Stromal cell of bone marrow (primary cell): ENCODE measurements at places on chromosomes 7 and 10.

DNA sequence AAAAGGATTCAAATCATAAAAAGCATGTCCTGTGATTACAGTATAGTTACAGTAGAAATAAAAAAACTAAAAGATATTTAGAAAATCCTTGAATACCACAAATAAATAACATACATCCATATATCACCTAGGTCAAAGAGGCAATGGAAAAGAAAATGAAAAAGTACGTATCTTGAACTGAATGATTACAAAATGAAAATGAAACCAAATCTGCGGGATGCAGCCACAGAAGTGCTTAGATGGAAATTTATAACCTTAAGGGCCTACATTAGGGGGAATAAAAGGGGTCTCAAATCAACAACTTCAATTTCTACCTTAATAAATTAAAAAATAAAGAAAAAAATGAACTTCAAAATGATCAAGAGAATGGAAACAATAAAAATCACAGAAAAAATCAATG is 879.0 kb upstream of the CELF2 start:
- no peak for DNase-seq

DNA sequence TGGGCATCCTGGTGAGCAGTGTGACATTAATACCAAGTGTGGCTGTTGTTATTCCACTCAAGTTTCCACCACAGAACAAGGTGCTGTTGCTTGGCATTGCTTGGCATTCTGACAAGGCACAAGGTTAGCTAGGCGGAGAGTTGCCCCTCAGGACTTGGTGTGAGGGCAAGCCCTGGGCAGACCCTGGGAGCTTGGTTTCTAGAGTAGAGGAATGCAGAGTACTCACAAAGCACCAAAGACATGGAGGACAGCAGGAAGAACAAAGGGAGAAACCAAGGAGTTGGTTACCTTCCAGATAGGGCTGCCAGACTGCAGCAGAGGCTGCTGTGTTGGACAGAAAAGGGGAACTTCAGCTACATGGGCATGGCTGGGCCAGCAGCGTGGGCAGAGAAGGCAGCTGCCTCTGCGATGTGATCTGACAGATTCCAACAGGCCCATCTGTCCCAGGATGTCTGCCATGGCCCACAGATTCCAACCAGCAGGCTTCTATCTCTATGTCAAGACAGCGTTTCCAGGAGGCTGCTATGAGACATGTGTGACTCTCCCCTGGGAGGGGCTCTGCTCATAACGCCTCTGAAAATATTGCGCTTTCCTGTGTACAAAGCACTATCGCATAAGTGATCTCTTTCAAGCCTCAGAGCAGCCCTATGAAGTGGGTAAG is 1.8 kb downstream of the GOLGA7B start:
- DNase-seq = no peak

- no peak for DNase-seq
Observed at GRCh38 chr7:132450188-132450587, 126.1 kb downstream of the PLXNA4 start.

GRCh38 chr10:98920807-98921206 is 314.8 kb downstream of the HPSE2 start:
- no peak for DNase-seq

DNA sequence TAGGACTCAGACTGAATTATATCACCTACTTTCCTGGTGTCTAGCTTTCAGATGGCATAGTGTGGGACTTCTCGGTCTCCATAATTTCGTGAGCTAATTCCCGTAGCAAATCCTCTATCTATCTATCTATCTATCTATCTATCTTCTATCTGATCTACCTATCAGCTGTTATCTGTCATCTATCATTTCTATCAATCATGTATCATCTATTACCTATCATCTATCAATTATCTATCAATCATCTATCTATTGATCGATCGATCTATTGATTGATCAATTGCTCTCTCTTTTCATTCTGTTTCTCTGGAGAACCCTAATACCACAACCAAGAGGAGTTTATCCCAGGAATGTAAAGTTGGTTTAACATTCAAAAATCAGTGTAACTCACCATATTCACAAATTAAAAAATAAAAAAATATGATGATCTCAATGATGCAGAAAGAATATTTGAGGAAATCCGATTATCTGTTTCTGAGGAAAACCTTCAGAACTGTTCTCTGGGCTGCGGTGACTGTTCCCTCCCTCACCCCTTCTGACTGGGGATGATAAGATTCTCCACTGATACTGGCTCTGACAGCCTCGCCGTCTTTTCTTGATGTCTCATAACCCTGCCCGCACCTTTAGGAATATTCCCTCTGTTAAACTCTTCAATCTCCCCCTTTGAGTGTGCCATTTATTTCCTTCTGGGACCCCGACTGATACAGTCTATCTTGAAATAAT is 147.7 kb downstream of the ACTR3B start:
- no peak for DNase-seq

DNA sequence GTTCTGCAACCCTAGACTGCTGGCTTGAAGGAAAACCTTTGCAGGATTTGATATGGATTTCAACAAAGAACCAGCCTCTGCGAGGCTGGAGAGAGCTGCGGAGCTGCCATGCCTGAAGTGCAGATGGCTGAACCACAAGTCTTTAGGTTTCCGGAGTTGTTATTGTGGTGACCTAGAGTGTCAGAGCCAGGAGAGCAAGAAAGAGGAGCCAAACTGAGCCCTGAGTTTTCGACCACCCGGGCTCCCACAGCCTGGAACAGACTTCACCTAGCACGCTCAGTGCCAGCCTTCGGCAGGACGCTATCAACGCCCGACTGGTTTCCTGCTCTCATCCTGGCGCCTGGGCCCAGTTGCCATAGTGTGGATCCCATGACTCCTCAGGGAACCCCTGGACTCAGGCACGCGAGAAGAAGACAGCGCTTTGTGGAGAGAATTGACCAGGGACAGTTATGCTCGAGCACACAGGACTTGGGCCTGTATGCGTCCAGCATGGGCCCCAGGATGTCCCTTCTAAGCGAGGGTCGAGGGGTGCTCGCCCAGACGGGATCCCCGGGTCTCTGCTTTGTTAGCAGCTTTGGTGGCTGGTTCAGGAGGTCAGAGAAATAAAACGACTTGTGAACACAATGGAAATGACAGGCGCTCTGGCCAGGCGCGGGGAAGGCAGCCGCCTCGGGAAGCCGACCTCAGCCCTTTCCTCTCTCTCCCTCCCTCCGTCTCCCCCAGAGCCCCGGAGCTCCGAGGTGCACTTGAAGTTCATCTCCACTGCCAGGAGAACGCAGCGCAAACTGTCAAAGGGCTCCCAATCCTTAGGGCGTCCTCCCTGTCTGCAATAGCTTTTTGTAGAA is 1.8 kb upstream of the GAD2 start:
- DNase-seq = no peak

- DNase-seq = peak; percentile 53
Observed at GRCh38 chr10:125209591-125210355, 49.4 kb upstream of the CTBP2 start.

GRCh38 chr10:80170641-80171040 is 34.7 kb downstream of the ANXA11 start:
- DNase-seq = no peak

- peak; percentile 36 for DNase-seq
Observed at GRCh38 chr10:30782537-30783461, 153.2 kb upstream of the LYZL2 start.

DNA sequence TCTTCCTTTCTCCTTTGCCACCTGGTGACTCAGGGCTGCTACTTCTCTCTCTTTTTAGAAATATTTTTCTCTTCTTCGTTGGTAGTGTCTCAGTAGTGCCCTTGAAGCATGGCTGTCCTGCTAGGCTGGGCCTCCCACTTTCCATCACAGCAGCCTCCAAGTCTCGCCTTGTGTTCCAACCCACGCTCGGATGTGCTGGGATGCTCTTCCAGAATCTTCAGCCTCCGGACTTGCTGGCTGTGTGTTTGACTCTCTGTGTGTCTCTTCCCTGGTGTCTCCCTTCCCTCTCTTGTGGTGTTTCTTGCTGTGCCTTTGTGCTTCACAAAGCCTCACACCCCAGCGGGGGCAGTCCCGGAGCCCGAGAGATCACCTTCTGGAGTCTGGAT is 100.5 kb downstream of the INPP5A start:
- no peak for DNase-seq

DNA sequence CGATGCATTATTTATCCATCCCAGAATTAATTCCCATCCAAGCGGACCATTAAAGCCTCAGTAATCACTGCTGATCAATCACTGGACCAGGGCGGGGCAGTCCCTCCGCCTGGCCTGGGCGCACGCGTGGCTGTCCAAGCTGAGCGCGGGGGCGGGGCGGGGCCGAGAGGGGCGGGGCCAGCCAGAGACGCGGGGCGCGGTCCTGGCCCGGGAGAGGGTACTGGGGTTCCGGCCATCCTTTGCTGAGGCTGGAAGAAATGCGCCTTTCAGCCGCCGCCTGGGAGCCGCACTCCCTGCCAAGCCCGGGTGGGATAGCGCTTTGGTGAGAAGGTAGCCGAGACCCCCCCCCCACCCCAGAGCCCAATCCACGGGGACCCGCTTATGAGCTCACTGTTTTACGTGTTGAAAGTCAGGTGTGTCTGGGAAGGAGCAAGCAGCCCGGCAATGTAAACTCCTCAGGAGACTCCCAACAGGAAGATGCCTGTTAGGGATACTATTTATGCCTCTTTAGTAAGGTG is at the start of gene ARHGAP22:
Gene ARHGAP22 (minus strand): TSS at position 83 of the 518 bp plus-strand sequence. CDS start 277 bp downstream, outside the sequence.
- DNase-seq = no peak

DNA sequence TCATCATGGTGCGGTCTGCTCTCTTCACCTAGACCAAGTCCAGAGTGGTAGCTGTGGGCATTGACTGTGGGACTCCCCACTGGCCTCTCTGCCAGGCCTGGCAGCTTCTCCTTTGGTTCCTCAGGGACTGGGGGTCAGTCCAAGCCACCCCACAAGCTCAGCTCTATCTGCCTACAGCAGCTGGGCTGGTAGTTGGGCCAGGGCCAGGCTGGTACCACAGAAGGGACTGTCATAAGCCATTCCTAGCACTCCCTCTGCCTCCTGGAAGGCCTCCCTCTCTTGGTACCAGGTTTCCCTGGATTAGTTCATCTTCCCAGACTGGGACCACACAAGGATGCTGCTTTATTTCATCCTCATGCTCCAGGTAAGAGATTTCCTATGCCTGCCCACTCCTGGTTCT is 24.2 kb upstream of the UNC5B start:
- DNase-seq = no peak

DNA sequence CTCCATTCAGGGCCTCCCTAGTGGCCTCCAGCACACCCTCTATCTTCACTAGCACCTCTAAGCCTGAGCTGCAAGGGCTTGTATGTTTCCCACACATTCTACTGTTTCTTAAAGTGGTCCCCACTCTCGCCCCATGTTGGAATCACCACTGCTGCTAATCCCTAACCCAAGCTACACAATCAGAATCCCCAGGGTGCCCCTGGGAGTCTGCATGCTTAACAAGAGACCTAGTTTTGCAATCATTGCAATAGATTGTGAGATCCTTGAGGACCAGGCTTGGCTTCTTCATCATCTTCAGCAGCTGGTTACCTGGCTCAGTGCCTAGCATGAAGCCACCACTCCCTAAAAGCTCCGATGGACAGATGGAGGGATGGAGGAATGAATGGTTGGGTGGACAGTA is 113.9 kb downstream of the MYOF start:
- DNase-seq = no peak

DNA sequence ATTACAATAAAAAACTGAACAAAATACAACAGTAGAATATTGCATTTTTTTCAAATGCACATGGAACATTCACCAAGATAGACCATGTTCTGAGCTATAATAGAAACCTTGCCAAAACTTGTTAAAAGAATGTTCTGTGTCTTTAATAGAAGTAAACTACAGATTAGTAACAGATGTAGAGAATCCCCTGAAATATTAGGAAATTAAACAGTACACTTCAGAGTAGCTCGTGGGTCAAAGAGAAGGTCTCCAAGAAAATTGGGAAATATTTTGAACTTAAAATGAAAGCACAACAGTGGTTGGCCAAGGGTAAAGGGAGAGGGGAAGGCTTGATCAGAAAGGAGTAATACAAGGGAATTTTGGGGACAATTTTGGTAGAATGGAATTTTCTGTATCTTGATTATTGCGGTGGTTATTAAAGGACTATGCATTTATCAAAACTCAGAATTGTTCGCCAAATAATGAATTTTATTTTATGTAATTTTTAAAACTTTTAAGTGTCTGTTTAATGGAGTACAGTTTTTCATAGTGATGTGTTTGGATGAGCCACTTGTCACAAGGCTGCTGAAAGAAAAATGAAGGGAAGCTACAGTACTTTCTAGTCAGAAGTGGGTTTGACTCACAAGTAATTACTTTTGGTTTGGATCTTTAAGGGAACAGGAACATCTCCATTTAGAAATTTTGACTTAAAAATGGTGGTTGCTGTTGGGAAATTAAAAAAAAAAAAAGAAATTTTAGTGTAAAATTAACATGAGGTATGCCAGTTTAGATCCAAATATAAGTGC is 10.2 kb downstream of the PLEKHA8 start:
- no peak for DNase-seq

GRCh38 chr10:117075064-117075463 is 63.0 kb downstream of the VAX1 start:
- no peak for DNase-seq

DNA sequence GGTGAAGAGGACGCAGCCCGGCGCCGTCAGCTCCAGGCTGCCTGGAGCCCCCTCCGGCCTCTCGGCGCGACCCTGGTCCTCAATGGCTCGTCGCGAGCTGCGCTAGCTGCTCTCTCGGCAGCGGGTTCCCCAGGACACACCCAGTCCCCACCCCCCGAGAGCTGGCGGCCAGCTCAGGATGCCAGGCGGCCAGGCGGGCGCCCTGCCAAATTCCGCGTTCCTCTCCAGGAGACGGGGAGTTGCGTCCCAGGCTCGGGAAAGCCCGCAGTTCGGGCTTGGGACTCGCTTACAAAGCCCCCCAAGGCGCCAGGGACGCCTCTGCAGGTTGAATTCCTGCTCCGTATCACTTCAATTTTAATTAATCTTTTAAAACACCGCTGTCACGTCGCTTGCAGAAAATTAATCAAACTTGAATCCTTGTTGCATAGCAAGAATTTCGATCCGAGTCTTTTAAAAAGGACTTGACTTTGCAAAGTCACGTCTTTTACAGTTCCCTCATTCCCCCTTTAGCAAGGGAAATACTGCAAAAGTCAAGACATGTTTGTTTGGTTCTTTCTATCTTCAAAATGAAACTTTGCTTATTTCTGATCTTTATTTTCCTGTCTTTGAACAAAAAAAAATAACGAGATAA is 28.2 kb downstream of the SKIDA1 start:
- peak; percentile 23 for DNase-seq

GRCh38 chr10:6780008-6780677 is 200.1 kb upstream of the PRKCQ start:
- no peak for DNase-seq

DNA sequence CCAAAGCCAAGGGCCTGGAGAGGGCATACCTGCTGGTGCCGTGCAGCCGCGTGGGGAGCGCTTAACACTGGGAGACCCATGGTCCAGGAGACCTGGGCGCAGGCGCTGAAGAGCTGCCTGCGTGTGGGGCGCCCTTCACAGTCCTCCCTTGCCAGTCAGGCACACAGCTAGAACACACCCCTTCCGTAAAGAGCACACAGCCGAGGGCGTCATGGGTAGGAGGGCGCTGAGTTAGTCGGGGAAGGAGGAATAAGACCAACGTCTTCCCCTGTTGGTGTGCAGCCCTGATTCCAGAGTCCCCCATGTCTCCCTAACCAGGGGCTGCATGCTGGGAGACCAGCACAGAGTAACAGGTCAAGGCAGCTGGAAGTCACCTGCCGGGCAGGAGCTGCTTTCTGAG is 273.9 kb downstream of the USP6NL start:
- DNase-seq = no peak

GRCh38 chr10:84214612-84215235 is 10.6 kb downstream of the LRIT2 start:
- DNase-seq = no peak

GRCh38 chr7:42107484-42108240 is 129.3 kb downstream of the GLI3 start:
- DNase-seq = peak; percentile 23

GRCh38 chr10:78260141-78260540 is 226.5 kb downstream of the RPS24 start:
- no peak for DNase-seq
